Trophoblast cell (in vitro differentiated cells and primary cell): ENCODE measurements at places on chromosomes 6 and 20.

DNA sequence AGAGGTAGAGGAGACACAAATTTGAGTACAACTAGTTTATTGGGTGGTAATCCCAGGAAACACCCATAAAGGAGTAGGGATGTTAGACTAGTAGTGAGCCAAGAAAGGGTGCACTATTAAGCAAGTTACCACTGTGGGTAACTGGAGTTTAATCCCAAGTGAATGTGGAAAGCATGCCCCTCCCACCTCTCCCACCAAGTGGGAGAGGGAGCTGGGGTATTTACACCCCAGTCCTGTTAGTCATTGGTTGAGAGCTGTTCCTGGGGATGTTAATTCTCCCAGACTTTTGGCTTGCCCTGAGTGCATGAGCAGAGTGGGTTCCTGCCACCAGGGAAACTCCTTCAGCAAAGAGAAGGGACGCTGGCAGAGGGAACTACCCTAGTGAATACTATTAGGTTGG, 49.2 kb upstream of the ZFP64 start:
- DNase-seq = no peak

DNA sequence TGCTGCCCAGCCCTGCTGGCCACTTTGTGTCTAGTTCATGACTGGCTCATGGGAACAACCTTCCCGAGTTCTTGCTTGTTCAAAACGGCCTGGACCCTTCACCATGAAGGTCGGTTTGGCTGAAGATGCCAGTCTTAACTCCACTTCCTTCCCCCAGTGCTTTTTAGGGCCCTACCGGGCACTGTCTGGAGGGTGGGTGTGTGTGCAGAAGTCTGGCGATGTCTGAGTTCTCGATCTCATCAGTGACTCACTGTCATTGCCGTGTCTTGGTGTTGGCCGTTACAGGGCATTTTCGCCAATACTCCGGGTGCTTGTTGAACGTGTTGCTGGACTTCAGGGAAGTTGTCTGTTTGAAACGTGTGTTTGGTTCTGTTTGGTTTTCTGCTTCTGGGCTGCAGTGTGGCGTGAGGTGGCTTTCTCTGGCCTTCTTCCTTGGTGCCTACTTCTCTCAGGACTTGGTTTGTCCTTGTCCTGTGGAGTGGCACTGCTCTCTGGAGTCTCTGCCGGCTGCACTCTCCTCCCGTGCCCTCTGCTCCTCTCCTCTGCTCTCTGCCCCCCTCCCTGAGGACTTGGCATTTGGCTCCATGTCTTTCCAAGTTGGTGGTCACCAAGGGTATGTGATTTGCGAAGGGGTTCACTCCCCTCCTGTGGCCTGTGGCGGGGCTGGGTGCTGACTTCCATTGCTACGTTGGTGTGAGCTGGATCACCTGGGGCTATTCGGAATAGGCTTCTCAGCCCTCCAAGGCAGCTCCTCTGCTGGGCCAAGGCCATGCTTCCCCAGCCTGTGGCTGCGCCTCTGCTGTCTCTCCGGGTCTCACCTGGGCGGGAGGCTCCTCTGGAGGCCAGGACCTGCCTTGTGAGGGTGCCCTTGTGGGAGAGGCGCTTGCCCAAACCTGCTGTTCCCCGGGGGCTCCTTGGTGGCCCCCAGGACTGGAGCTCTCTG, 38.2 kb downstream of the PYGB start:
- DNase-seq = no peak

DNA sequence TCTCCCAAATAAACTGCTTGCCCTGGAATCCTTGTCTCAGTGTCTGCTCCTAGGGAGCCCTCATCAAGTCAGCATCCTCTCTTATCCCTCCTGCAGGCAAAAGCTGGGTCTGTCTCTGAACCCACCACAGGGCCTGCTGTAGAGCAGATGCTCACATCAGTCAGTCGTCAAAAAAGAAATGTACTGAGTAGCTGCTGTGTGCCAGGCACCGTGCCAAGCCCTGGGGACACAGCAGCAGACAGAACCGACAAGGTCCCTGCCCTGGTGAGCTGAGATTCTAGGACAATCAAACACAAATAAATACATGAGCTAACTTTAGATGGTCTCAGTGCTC, 68.5 kb downstream of the EYA2 start:
- DNase-seq = no peak

DNA sequence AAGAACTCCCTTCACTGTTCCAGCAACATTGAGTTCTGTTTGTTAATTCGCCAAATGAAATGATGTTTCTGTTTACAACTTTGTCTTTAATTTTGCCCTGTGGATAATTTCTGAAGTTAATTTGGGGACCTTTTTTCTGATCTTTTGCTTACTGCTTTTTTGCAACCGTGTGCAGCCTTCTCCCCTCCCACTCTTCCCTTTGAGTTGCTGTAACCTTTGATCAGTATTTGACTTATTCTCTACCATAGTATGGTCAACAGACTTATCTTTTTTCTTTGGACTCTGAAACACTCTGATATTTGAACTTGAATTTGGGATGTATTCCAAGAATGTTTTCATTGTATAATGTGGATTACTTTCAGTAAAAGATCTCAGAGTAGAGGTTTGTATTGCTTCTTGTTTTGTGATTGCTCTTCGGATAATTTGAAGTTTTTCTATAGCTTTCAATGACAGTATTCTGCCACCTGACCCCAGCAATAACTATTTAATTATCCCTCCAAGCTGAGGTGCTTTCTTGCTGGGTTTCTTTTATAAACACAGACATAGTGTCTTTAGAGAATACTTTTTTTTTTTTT, 46.2 kb downstream of the LRRN4 start:
- peak; percentile 28 for DNase-seq

GRCh38 chr20:53975761-53976160, 94.6 kb downstream of the BCAS1 start:
- DNase-seq = no peak
